Stimulated activated CD8-positive, alpha-beta memory T cell treated with anti-CD3 and anti-CD28 coated beads, Interleukin-7, amount 100 ng/mL, for 1 hour (primary cell): ENCODE measurements at places on chromosomes 1 and 21.

DNA sequence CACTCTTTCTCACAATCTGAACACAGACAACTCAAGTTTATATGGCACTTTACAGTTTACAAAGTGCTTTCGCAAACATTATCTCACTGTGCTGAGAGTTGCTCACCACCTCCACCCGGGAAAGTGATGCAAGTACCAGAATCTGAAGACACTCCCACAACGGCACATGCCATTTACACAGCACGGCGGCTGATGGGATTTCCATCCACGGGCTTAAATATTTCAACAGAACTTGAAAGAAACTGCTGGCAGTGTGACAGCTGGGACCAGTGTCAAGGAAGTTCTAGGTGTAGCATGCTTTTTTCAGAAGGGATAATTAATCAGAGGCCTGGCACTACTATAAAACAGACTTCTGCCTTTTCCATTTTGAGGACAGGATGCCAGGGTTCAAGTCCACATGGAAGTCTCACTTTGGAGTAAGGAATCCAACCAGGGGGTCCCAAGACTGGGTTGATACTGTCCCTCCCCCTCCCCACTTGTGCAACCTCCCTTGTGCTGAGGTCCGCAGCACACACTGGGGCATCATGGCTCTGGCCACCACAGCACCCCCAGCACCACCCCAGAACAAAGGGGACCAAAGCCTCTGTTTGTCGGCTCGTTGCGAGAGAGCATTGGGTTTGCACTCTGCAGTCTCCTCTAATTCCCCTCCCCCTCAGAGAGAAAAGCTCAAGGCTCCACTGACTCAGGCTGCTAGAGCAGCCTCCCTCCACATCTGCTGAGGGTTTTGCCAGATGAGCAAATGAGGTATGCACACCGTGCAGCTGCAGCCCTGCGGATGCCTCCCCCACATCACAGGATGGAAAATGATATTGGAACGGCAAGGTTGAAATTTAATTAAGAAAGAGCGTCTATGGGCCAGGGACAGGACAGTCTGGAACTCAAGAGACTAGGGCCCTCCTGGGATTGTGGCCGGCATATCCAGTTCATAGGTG, 154.9 kb downstream of the TGFBR3 start:
- DNase-seq = no peak

- DNase-seq = no peak
Measured at GRCh38 chr21:35843911-35844667, 216.2 kb downstream of the SETD4 start.

- no peak for DNase-seq
Measured at GRCh38 chr1:233364695-233365539, 37.4 kb downstream of the MAP3K21 start.

DNA sequence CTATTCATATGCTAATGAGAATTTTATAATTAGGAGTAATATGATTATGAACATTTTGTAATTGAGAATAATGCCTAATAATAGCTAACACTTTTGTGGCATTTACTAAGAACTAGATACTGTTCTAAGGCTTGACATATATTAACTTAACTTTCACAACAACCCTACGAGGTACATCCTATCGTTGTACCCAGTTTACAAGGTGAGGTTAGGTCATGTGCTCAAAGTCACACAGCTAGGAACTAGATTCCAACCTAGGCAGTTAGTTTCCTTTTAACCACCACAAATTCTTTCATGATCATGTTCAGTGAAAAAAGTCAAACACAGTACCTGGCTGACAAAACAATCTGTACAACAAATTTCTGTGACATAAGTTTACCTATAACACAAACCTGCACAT, 13.0 kb upstream of the ERRFI1 start:
- no peak for DNase-seq

GRCh38 chr21:44568667-44569556, 4.6 kb upstream of the KRTAP10-4 start:
- DNase-seq = no peak

DNA sequence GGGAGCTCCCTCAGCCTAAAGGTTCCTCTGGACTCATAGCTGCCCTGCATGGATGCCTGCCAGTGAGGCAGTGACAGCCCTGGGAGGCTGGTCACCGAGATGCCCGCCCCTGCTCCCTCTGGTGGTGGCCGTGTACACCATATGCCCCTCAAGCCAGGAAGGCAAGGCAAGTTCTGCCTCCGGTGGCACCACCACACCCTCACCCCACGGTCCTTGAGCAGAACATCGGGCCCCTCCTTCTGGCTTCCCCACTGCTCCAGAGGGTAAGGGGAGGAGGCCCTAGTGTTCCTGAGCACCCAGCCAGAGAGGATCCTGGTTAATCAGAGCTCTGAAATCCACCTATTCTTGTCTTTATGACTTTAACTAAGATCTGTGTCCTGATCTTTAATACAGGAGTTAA, 1.5 kb upstream of the S100A14 start:
- peak; percentile 47 for DNase-seq

DNA sequence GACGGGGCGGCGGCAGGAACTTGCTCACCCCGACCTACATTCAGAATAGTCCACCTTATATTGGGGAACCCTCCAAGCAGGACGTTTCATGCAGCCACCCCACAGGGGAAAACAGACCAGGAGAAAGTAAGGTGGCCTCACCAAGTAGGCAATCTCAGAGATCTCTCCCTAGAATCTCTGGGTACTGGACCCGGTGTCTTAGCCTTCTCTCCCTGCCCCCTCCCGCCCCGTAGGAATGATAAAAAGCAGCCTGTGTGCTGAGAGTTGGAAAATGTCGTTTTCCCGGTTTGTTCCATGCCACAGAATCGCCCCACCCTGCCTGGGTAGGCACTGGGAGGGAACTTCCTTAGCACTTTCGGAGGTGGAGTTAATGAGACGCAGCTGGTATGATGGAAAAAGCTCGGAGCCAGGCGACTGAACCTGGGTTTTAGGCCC, 789 bp upstream of the PTPN14 start:
- no peak for DNase-seq

GRCh38 chr21:41108668-41109585, 59.0 kb upstream of the BACE2 start:
- no peak for DNase-seq

DNA sequence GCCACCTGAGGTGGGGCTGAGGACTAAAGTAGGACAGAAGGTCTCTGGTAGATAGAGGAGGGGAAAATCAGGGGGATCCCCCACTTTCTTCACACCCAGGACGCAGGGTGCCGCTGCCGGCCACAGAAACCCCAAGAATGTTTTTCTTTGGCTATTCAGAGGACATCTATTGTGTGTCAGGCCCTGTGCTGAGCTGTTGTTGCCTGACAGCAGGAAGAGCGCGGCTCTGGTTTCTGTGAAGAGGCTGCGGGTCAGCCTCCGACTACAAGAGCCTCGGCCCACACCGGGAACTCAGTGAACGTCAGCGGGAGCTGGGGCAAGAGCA, 407 bp upstream of the PIGV start:
- peak; percentile 53 for DNase-seq

- no peak for DNase-seq
Measured at GRCh38 chr21:35438643-35439404, 389.7 kb upstream of the RUNX1 start.

GRCh38 chr1:66526036-66526435, 7.9 kb upstream of the SGIP1 start:
- no peak for DNase-seq

DNA sequence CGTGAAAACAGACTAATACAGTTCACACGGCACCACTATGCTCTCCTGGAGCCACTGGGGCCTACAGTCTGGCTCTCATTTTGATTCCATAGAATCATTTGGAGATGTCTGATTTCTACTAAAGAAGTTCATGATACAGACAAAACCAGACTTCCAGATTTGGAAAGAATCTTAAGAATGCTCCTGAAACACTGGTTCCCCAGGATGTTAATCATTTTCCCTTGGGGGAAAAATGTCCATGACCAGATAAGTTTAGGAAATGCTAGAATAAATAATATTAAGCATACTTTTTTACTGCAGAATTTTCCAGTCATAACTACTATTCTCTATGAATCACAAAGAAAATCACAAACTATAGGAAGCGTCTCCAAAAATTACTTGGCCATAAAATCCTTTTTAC, 63.0 kb upstream of the RGS7 start:
- no peak for DNase-seq

DNA sequence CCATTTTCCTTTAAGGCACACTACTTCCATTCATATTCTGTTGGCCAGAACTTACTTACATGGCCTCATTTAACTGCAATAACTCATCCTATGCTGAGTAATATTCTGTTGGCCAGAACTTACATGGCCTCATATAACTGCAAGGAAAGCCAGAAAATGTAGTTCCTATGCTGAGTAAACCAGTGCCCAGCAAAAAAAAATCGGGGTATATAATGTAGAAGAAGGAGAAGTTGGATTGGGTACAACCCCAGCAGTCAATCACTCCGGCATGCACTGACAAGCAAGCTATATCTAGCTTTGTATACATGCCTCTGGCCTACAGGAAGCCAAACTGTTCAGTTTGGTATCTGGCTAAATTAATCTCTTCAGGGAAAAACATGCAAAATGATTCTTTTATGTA, 39.4 kb upstream of the PPIH start:
- DNase-seq = no peak

DNA sequence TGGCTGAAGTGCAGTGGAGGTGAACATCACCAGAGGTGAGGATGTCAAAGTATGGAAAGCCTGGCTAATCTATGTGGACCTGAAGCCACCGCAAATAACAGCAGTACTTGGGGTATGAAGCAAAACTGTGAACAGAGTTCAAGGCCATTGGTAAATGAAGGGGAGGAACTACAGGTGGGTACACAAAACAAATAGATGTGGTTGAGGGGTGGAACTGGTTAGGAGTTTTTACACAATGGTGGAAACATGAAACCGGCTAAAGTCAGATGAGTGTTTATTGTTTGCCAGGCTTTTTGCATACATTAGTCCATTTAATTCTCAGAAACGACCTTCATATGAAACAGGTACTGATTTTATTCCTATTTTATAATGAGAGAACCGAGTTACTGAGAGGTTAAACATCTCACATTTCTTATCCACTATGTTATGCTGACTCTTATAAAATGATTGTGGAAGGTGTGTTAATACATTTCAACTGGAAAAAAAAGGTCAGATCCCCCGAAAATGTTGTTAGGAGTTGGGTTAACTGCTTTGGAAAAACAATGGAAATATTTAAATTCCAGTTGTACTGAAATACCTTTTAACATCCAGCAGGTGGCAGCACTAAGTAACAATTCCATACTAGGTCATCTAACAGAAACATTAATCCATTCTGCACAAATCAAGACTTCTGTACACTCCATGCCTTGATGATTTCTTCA, 44.3 kb upstream of the GTF2B start:
- DNase-seq = no peak

DNA sequence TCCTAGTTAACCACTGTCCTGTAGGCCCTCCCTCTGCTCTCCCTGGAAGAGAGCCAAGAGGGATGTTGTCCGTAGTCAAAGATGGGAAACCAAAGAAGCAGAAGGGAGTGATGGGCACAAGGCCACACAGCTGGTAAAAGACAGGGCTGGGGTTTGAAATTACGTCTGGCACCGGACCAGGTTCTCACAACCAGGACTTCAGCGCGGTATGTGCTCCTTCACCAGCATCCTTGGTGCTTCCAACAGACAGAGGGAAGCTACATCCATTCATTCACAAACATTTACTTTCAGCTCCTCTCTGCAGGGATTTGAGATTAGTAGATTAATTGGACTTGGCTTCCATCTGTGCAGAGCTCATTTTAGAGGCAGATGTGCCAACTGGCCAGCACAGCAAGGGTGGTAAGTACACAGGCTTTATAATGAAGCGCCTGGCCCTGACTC, 191.2 kb downstream of the TRABD2B start:
- no peak for DNase-seq

- DNase-seq = no peak
Measured at GRCh38 chr1:107529511-107530149, 388.8 kb downstream of the NTNG1 start.

- DNase-seq = no peak
Measured at GRCh38 chr1:71502006-71502405, 421.2 kb upstream of the ZRANB2 start.

DNA sequence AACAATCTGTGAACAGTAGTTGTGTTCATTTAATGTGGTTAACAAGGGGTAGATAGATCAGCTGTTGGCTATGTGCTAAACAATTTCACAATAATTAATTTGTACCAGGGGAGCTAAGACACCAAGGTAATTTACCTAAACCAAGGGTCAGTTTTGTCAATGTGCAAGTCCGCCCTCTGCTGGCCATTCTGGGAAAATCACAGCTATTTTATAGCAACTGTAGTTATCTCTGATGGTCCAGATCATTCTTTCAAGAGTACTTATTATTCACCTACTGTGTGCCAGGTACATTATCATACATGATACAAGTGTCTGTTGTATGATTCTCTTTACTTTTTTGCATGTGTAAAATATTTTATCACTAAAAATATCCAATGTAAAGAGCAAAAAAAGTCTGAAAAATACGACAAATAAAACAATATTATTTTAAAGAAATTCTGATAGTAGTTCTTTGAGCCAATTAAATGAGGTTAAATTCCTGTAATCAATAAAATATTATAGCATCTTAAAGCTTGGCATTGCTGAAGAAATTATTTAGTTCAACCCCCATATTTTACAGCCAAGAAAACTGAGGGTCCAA, 312.3 kb upstream of the FAM78B start:
- no peak for DNase-seq
